ENCODE measurements at places on chromosomes 2 and 18.

DNA sequence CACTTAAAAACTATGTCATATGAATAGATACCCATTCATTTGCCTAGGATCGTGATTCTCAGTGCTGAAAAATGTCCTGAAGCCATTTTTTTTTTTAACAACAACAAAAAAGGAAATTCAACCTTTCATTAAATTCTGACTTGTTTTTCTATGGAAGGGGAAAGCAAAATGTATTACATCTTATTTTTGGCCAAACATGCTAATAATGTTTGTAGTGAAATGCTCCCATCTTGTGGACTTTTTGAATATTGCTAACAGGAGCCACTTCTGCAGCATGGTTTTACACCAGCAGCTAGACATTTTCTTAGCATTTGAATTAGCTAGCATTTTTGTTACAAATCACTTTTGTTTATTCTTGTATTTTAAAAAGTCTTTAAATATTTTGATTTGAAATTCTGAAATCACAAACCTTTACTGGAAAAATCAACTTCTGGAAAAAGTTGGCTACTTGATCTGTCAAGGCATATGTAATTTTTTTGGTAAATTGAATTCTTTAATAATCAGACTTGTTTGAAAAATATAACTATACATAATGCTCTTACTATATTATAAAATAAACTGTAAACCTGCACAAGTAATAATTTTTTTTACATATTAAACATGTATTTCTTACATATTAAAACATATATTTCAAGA is 75.8 kb downstream of the KIDINS220 start:
- no peak for DNase-seq

DNA sequence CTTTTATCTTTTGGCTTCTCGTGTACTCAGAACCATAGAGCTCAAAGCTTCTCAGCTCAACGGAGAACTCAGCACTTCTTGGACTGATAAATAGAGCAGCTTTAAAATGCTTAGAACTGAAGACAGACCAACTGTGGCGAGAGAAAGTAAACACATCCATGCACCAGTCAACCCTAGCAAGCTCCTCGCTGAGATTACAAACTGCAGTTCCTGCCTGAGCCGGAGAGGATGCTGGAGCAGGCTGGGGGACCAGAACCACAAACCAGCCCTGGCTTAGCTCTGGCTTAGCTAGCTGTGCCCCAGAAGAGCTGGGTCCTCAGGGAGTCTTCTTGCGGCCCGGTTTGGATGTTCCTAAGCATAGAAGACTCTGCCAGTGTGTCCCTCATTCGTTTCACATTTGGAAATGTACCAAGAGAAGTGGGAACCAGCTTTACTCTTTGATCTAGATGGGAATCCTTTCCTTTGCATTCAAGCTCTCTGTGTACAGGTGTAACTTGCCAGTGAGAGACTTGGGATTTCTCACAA is 5.6 kb downstream of the PAX8 start:
- no peak for DNase-seq

- no peak for DNase-seq
Measured at GRCh38 chr2:127592761-127593227, 53.2 kb upstream of the GPR17 start.

DNA sequence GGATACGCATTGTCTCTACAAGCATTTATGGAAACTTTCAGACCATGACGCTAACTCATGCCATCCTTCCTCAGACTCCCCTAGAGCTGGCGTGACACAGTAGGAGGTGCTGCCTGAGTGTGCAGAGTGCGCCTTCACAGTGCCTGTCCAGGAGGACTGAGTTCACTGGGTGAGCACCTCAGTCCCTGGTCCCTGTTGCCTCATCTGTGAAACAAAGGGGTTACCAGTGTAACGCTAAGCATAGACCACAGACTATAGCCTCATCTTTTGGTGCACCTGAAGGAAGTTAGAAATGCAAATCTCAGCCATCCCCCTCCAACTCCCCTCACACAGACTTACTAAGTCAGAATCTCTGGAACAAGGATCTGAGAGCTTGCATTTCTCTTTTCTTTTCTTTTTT is 142.8 kb downstream of the TMEM17 start:
- no peak for DNase-seq

DNA sequence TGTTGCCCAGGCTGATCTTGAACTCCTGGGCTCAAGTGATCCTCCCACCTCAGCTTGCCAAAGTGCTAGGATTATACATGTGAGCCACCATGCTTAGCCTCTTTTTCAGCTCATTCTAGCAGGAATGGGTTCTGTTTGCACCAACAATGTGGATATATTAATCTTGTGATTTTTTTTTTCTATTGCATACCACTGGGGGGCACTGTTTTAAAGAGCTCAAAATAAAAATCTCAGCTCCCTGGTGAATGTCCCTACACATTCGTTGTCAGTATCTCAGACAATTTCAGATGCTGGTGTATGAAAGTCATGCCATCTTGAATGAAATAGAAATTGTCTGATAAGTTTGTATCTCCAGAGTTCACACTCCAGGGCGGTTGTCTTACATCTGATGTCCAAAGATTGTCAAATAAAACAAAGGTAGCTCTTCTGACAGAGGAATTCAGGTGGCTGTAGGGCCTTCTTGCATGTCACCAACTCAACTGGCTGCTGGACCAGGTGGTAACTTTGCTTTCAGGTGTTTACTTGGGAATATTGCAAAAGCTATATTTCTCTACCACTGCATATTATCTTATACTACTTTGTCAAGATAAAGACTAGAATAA is 3.1 kb upstream of the MATN3 start:
- DNase-seq, result no peak

- DNase-seq, result no peak
Measured at GRCh38 chr2:133667085-133667484, 98.8 kb upstream of the NCKAP5 start.

All from left colon (tissue), 2 donors.